ENCODE measurements at places on chromosomes 12 and 14.

- DNase-seq, result no peak
Observed at GRCh38 chr14:77003960-77004710, 24.4 kb downstream of the IRF2BPL start.

DNA sequence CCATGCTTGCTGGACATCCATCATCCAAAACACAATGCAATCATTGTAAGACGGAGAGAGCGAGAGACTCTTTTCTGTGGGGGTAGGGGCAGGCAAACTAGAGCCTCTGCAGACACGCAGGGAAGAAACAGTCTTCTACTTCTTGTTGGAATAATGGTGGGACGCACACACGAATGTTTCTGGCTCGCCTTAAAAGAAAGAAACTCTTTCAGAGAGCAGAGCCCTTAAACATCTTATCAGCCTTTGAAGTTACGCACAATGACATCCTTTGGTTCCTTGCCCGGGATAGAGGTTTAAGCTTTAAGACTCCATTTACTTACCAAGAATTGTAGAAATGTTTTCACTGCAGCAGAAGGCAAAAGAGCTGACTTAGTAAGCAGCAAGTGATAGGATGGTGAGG lies 133.8 kb upstream of the FOXN3 start:
- DNase-seq, result peak; percentile 46

DNA sequence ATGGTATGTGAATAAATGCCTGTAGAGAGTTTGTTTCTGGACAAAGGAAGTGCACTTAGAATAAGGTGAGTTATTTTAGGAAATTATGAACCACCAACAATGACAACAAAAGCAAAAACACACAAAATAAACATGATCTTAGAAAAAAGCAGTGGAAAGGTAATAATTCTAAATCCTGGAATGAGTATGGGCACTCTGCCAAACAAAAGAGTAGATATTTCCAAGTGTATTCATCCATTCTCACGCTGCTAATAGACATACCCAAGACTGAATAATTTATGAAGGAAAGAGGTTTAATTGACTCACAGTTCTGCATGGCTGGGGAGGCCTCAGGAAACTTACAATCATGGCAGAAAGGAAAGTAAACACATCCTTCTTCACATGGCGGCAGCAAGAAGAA lies 269.3 kb upstream of the NPAS3 start:
- no peak for DNase-seq

GRCh38 chr14:100662879-100663760 lies 63.6 kb upstream of the DLK1 start:
- DNase-seq, result peak; percentile 84

DNA sequence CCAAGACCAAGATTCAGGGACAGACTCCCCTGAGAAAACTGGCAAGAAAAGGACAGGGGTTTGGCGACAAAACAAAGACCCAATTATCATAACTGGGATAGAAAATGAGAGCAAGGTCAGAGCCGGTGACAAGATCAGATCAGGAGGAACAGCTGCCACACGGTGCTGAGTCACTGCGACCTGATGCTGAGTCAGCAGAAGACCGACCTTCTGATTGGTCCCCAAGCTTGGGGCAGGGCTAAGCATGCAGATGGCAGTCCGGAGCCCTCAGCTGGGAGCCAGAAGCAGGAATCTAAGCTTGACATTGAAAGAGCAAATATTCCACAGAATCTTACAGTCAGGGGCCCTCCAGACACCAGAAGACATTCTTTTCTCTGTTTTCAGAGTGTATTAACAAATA lies 19.1 kb upstream of the ARMH4 start:
- DNase-seq, result peak; percentile 95

DNA sequence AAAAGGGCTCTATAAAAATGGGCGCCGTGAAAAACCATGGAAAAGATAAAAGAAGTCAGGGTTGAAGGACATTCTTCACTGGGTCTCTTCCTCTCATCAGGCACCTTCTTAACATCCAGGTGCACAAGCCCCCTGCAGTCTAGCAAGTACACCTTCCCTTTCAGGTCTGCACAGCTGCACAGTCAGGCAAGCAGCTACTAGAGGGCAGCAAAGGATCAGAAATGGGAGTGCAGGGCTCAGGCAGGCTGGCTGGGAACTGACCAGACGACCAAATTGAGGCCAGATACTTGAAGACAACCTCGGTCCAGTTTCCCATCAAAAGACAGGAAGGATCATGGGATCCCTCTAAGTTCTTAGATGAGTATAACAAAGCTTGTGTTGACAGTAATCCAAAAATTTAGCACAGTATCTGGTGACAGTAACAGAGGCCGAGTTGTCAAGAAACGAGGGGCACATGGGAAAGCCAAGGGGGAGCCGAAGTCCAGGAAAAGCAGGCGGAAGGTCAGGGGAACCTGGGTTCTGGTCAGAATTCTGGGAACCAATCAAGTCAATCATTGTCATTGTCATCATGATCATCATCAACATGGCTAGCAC lies 10.1 kb upstream of the GRIP1 start:
- DNase-seq, result peak; percentile 58

GRCh38 chr12:54270345-54270744 lies 9.6 kb downstream of the CBX5 start:
- DNase-seq, result no peak

DNA sequence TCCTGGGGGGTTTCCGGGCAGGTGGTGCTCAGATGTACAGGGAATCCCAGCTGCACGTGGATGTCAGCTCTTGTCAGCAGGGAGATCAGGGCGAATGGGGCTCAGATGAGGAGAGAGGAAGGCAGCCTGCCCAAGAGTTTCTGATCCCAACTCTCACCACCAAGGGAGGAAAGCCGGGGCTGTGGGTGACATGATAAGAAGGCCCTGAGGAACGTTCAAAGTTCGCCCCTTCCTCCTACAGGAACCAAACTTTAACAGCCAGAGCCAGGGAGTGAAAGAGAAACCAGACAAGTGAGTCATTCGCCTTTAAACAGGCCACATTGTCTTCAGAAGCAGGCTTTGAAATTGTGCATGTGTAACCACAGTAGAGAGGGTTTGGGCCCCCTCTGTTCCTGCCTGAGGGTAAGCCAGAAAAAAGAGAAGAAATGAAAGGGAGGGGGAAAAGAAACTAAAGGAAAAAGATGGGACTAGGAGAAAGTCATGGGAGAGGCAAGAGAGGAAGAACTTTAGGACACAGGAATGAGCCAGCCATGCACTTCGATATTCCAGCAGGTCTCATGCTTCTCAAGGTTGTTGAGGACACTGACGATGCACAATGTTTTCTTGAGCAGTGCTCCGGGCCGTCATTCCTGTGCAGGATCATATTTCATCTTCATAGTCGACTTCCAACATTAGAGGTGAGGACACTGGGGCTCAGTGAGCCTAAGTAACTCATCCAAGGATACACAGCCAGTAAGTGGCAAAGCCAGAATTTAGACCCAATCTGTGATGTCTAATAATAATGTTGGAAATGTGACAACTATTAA lies 691.4 kb upstream of the TBX3 start:
- DNase-seq, result no peak

DNA sequence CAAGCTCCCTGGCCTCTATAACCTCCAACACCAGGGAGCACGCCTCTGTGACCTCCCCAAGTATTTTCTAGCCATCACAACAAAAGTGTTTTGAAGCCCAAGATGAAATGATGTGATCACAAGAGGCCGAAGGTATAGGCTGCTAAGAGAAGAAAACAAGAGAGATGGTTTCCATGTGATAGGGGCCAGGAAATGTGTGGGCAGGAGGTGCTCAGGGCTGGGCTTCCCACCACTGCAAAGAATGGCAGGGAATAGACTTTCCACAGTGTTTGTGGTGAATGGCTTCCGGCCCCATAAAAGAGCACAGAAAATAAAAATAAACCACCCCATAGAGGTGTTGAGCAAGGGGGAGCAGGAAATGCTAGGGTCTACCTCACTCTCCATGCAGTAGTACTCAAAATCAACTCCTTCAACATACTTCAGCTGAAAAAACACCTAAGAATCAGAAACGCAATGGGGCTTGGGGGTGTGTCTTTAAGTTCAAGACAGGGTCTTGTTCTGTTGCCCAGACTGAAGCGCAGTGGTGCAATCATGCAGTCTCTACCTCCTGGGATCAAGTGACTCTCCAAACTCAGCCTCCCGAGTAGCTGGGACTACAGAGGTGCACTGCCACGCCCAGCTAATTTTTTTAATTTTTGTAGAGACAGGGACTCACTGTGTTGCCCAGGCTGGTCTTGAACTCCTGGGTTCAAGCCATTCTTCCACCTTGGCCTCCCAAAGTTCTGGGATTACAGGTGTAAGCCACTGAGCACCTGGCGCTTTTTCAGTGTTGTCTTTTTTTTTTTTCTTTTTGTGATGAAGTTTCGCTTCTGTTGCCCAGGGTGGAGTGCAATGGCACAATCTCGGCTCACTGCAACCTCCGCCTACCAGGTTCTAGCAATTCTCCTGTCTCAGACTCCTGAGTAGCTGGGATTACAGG lies 27.1 kb downstream of the DAD1 start:
- DNase-seq, result no peak

DNA sequence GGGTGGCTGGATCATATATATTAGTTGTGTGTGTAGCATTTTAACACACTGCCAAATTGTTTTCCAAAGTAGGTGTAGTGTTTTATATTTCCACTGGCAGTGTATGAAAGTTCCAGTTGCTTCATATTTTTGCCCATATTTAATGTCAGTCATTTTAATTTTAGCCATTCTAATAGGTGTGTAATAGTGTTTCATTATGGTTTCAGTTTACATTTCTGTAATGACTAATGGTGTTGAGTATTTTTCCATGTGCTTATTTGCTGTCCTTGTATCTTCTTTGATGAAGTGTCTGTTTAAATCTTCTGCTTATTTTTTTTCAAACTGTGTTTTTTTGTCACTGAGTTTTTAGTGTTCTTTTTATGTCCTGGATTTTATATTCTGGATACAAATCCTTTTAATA lies 8.7 kb downstream of the TBC1D15 start:
- DNase-seq, result no peak

DNA sequence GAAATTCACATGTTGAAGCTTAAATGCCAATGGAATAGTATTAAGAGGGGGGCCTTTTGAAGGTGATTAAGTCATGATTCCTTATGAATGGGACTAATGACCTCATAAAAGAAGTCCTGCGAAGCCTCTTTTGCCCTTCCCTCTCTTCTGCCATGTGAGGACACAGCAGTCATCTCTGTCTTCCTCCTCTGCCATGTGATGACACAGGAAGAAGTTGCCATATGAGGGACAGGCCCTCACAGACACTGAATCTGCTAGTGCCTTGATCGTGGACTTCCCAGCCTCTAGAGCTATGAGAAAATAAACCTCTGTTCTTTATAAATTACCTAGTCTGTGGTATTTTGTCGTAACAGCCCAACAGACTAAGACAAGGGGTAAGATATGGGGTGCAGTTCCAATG lies 100.7 kb downstream of the VCPKMT start:
- DNase-seq, result no peak

DNA sequence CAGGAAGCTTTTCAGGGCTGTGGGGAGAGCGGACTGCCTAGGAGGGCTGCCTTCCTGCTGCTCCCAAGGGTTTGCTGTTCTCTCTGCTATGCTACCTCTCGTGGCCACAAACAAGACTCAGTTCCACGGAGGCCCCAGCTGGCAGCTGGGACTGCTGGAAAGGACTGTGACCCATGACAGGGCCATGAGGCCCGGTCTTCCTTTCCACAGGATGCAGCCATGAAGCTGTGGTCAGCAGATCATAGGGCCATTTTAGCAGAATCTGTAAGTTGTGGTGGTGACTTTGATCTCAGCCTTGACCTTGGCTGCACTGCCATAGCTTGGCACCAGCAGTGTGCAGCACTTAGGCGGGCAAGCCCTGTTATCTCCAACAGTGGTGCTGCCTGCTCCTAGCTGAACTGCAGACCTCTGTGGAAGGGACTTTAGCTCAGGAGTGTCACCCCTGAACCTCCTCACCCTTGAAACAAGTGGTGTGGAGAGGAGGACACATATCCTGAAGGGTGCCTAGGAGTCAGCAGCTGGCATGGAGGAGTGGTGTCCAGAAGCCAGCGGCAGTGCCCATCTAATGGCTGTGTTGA lies 12.3 kb downstream of the KRT80 start:
- DNase-seq, result no peak

DNA sequence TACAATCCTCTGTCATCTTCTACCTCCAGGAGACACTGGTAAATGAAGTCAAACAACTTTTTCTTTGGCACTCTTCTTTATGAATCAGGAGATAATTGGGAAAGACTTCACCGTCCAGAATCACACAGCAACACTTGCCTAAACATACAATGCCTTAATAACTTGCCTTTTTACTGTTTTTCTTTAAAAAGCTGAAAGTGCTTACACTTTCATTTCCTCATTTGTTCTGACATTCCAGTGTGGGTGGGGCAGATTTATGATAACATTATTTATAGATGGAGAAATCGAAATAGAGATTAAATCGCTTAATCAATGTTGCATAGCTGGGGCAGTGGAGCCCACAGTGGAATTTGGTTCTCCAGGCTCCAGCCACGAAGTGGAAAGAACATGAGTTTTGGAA lies 2.8 kb upstream of the FRS2 start:
- no peak for DNase-seq

- DNase-seq, result no peak
Observed at GRCh38 chr14:104624939-104625338, 20.4 kb upstream of the TMEM179 start.

GRCh38 chr12:24898606-24899005 lies 50.3 kb downstream of the BCAT1 start:
- no peak for DNase-seq

DNA sequence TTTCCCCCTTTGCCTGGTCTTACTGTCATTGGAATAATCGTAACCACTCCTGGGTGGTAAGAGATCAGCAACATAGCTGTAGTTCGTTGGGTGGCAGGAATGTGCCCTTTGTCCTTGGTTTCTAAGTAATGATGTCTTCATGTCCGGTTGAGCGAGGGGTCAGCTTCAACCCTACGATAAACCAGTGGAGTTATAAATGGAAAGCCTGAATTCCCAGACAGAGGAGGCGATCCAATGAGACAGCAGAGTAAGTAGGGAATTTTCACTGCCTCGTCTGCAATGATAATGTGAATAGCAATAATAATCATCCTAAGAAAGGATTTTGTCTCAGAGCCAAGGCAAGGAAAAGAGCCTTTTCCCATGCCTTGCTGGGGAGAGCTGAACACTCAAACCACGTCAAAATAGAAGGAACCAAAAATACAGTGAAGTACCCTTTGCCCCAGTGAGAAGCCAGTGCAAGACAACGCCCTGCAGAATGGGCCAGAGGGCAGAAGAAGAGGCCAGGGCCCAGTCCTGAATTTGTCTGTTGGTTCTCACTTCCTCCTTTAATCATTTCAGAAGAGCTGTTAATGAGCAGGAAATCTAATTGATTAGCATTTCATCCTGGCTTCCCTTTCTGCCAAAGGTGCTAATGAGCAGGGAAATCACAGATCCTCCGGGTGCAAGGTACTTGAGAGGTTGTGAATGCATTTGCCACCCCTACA lies 330.7 kb downstream of the CACNA1C start:
- DNase-seq, result no peak

- DNase-seq, result no peak
Observed at GRCh38 chr14:70909733-70910614, 2.7 kb downstream of the PCNX1 start.

DNA sequence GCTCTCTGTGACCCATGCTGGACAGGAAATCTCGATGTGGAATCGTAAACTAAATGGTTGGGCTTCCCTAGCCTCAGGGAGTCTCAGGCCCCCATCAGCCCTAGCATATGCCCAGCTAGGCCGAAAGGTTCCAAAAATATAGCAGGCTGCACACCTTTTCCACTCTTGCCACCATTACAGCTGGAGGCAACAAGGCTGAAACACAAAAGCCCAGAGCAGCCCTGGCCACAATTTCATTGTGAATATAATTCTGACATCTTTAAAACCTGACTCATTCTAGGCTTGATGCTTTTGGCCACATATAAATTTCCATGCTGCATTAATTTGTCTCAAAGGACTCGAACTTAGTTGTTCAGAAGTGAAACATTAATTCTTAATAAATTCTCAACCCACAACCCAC lies 382.2 kb downstream of the GRIN2B start:
- no peak for DNase-seq

All from testis (tissue), 5 donors.